ENCODE measurements at places on chromosomes 12 and 14. TPM values are rescaled to one million over a fixed set of nuclear protein-coding genes. Genes with fewer than 3 reads are reported as not detected.

DNA sequence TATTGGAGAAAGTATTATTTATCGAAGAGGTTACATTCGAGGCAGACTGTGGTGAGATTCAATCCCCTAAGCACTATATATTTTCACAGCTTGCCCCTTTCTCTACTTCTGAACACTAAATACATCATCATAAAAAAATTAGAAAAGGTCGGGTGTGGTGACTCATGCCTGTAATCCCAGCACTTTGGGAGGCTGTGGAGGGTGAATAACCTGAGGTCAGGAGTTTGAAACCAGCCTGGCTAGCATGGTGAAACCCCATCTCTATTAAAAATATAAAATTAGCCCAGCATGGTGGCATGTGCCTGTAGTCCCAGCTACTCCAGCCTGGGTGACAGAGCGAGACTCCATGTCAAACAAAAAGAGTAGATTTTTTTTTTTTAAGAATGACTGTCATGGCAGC, 70.6 kb upstream of the MYF6 start:
- DNase-seq = no peak

The LGR5 gene
- total RNA-seq = 0.05 TPM

- no peak for DNase-seq
Measured at GRCh38 chr14:59044707-59045106, 143.8 kb upstream of the DAAM1 start.

GRCh38 chr12:42565633-42566032, 23.9 kb downstream of the PRICKLE1 start:
- DNase-seq = no peak

DNA sequence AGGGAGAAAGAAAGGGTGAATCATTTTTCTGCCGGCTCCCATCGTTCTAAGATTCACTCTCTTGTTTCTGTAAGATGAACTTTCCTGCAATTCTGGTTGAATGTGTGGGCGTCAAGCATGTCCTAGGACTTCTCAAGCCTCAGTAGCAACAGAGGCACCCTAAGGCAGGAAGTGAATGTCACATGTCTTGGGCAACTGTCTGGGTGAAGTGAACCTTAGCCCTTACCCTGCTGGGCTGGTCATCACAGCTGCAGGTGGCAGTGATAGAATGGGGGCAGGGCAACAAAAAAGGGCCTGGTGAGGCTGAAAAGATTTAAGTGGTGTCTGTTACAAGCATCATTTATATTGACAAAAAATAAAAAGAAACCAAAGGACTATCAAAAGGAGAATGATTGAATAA, 45.9 kb upstream of the CAND1 start:
- DNase-seq = peak; percentile 17

DNA sequence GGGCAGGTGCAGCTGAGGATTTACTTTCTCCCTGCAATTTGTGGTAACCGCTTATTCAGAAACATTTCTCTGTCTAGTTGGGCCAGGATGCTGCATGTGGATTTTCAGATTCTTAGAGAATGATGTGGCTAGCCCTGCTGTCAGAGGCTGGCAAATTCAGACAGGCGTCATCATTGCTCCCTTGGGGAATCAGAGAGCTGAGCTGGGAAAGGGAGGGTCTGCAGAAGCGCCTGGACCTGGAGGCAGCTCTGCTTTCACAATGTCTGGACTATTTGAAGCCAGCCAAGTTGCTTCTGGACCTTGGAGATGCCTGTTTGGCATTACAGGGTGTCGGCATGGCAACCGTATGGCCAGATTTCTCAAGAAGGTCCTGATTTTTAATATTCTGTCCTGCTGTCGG, 3.4 kb downstream of the GALNT16 start:
- DNase-seq = no peak

The PIANP gene
- 0.15 TPM for total RNA-seq

- no peak for DNase-seq
Measured at GRCh38 chr14:24042746-24043145, 9.1 kb upstream of the CARMIL3 start.

DNA sequence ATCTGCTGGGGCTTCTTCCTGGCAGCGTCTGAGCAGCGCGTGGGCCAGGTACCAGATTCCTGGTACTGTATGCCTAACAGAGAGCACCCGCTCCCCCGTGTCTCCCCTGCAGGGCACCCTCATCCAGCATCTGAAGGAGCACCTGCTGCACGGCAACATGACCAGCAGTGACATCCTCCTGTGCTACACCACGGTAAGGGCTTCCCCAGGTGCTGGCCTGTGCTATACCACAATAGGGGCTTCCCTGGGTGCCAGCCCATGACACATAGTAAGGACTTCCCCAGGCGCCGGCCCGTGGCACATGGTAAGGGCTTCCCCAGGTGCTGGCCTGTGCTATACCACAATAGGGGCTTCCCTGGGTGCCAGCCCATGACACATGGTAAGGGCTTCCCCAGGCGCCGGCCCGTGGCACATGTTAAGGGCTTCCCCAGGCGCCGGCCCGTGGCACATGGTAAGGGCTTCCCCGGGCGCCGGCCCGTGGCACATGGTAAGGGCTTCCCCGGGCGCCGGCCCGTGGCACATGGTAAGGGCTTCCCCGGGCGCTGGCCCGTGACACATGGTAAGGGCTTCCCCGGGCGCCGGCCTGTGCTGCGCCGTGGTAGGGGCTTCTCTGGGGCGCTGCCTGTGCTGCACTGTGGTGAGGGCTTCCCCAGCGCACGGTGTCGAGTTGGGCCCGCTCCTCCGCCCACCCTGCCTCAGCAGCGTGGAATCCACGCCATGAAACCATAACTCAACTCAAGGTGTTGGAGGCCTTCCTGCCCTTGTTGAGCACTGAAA, 49.3 kb downstream of the AACS start:
- no peak for DNase-seq

DNA sequence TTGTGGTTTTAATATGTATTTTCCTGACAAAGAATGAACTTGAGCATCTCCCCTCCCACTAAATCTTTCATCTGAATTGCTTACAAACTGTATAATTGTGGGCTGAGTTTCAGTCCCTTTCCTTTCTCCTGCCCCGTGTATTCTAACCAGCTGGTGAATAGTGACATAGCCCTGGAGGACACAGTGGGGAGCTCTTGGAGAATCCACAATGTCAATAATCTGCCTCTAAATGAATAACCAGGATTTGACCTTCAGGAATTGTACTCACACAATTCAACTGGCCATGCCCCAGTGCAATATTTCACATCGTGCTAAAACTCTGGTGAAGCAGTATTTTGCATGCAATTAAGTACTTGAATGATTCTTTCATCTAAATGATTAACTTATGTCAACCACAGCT, 177.2 kb downstream of the C12orf42 start:
- no peak for DNase-seq

DNA sequence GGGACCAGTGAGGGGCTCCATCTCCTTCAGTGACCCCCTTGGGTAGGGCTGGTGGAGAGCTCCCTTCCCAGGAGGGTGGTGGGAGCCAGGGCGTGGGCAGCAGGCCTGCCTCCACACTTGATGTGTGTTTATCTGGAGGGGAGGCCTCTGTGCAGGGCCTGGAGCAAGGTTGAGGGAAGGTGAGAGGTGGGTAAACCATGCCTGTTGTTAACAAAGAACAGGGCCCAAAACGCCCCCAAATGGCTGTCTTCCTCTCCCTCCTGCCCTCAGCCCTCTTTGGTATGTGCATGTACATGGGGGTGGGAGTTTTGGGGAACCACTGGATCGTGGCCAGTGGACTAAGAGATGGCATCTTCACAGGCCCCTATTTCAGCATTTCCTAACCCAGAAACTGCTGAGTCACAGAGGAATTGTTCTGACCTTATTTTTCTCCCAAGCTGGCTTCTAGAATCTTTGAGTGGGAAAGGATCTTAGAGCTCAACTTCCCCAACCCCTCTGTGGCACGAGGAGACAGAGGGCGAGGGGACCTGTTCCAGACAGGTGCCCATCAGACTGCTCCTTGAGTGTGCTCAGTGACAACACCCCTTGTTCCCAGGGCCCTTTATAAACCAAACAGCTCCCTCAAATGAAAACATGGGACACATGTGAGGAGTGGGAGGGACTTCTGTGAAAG, 3.6 kb downstream of the SLC48A1 start:
- DNase-seq = peak; percentile 50

GRCh38 chr14:78710963-78711362, 540.8 kb downstream of the NRXN3 start:
- DNase-seq = peak; percentile 65

The JAG2 gene
- total RNA-seq = 4.2 TPM

DNA sequence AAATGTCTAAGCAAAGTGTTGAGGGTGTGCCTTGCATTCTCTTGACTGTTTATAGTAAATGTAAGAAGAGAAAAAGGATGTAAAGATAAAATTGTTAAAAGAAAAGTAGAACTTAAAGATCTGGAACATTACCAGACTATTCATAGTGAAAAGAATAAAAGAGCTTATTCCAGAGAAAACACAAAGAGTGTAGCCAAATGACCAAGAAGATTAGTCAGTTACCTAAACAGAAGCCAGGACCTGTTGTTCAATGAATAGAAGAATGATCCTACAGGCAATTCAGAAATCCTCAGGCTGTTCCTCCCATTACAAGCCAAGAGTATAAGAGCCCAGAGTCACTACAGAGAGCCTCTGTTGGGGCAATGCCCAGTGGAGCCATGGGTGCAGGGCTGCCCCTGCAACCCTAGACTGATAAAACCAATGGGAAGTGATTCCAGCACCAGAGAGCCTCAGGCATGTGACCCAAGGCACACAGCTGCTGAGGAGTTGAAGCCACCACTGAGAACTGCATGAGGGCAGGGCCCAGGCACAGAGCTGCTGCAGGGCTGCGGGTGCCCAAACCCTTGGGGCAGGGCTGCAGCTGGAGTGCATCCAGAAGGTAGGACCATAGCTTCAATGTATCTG, 91.1 kb upstream of the SLC38A4 start:
- DNase-seq = no peak

The GPRC5D gene
- total RNA-seq = not detected

GRCh38 chr12:121061831-121062230, 22.8 kb upstream of the OASL start:
- DNase-seq = peak; percentile 14

- DNase-seq = peak; percentile 61
Measured at GRCh38 chr14:39368261-39368959, 63.8 kb downstream of the FBXO33 start.

GRCh38 chr14:67705211-67705610, 3.5 kb downstream of the RDH12 start:
- DNase-seq = peak; percentile 41

DNA sequence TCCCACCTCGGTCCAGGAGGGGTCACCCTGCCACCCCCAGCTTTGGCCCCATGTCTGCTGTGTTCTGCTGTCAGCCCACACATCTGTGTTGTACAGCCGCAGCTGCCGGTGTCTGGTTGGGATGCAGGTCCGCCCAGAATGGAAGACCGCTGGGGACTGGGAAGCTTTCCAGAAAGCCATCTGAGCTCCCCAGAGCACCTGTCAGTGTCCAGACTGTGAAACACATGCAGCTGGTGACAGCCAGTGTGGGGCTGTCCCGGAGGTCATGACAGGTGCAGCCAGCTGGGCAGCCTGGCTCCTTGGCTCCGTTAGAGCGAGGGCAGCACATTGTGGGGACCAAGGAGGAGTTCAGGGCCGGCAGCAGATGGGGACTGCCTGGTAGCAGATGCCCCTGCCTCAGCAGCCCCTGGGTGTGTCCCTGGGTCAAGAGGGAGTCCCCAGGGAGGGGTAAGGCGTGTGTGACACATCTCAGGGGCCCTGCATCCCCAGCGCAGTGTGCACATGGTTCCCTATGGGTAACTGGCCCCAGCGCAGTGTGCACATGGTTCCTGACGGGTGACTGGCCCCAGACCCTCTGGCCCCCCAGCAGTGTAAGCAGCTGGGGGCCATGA, 16.4 kb downstream of the CEP170B start:
- no peak for DNase-seq

The RNF34 gene
- 71.2 TPM for total RNA-seq

GRCh38 chr12:26606911-26607310, 226.1 kb downstream of the ITPR2 start:
- no peak for DNase-seq

The C12orf50 gene
- total RNA-seq = not detected

The FAM90A1 gene
- 0.10 TPM for total RNA-seq

- DNase-seq = no peak
Measured at GRCh38 chr12:52832985-52833905, 866 bp downstream of the KRT79 start.

GRCh38 chr12:56601503-56601902, 28.6 kb downstream of the BAZ2A start:
- DNase-seq = no peak

The GSKIP gene
- total RNA-seq = 253 TPM

The P2RX7 gene
- 0.52 TPM for total RNA-seq

GRCh38 chr14:36035675-36036074, 140.8 kb downstream of the PTCSC3 start:
- DNase-seq = no peak

The ADAMTS20 gene
- total RNA-seq = not detected

The AQP6 gene
- not detected for total RNA-seq

The PTPRO gene
- total RNA-seq = 0.69 TPM

The MANSC4 gene
- not detected for total RNA-seq

The SLC25A21 gene
- 0.89 TPM for total RNA-seq

DNA sequence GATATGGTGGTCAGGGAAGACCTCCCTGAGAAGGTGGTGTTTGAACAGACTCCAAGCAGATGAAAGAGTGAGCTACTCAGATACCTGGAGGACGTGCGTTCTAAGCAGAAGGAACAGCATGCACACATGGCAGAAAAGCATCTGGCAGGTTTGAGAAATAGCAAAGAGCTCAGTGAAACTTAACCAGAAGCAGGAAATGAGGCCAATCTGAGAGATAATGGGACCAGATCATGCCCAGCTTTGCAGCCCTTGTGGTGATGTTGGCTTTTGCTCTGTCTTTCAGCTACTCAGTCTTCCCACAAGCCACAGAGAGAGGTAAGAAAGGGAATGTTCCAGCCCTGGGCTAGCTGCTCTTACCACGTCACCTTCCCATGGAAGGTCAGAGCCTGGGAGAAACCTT, 176.3 kb upstream of the GSC start:
- DNase-seq = no peak

DNA sequence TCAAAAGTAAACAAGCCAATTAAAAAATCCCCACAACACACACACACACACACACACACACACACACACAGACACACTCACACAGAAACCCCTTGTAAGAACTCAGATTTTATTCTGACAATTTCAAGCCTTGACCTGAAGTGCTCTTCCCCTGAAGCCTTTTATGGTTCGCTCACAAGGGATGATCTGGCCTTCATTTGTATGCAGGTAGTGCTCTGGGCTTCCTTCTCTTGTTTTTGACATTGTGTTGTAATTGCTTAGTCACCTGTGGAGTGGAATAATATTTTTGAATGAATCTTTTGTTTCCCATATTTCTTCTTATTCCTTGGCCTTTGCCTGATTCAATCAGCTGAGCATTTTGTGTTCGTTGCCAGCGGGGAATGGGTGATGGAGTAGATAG, 83.3 kb upstream of the CSRP2 start:
- DNase-seq = peak; percentile 26

The COL2A1 gene
- total RNA-seq = not detected

- DNase-seq = no peak
Measured at GRCh38 chr12:46332260-46332659, 40.3 kb downstream of the SLC38A2 start.

The OR11G2 gene
- total RNA-seq = not detected

Measured in renal cortical epithelial cell (primary cell).